ENCODE measurements at places on chromosomes 11 and 22.

DNA sequence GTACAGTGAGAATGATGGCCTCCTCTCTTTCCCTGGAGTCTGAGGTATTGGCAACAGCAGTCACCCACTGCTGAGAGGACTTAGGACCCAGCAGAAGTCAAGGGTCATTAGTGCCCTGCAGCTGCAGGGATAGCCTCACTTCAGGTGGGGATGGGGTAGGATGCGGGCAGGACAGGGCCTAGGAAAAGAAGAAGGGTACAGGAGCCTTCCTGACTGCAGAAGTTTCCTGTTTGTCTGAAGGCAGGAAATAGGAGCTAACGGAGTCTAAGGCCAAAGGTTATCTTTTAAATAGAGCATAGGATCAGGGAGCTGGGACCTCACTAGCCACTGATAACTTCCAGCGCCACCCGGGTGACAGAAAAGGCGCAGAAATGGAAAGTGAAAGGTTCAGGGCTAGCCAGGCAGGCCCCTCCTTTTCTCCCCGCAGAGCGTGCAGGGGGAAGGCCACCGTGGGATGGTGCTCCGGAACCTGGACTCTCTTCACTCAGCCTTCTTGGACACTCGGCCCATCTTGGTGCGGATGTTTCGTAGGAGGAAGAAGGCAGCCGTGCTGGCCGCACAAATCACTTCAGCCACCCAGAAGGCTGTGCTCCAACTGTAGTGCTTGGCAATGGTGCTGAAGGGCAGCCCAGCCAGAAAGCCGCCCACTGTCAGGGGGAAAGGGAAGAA, 6.0 kb downstream of the TRAPPC4 start:
- DNase-seq = no peak

GRCh38 chr11:2378527-2379210, 1.6 kb downstream of the CD81 start:
- DNase-seq = no peak

- DNase-seq = no peak
Observed at GRCh38 chr22:17965538-17966402, 58.6 kb downstream of the MICAL3 start.

DNA sequence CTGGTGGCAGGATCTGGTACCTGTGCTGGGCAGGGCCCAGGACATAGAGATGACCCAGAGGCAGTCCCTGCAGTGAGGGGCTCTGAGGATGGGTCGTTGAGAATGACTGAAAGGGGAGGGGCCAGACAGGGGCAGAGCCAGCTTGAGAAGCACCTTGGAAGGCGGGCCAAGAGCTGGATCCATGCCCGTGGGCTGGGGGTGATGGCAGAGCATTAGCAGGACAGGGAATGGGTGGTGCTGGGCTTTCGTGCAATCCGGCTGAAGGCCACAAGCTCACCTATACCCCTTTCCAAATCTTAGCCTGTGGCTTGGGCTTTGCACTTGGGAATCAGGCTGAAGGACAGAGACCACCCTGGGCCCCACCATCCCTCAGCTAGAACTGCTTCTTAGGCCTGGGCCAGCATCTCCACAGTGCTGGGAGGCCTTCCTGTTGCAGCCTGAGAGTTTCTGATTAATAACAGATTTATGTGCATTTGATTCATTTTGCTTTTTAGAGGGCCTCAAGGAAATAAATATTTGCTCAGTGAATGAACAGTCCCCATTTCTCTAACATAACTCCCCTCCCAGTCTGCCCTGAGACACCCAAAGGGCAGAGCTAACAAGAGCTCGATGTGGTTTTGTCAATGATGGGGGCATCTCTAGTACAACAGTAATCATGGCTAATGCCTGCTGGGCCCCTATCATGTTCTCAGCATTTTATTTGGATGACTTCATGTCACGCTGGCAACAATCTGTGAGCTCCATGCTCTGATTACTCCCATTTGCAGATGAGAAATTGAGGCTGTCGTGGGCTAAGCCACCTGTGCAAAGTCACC, 39.3 kb downstream of the RIBC2 start:
- DNase-seq = no peak
